ENCODE measurements at places on chromosomes 2 and 18. TPM values are rescaled to one million over a fixed set of nuclear protein-coding genes. Genes with fewer than 3 reads are reported as not detected.

Gene RFX8
- polyA plus RNA-seq = 0.98 TPM

DNA sequence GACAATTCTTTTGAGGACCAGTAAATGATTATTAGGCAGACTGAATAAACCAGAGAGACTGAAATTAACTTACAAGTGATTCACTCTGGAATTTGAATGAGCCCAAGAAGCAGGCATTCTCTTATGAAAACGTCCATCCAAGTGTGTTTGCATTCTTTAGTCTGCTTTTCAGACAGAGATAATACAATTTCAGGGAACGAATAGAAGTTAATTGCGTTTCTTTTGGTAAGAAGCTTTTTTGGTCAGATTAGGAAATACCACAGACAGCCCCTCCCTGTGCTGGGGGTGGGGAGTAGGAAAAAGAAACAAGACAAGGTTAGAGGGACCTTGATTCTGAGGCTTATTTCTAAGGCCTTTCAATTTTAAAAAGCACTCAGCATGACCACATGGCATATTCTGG lies 874.4 kb downstream of the SUCLG1 start:
- DNase-seq = no peak

DNA sequence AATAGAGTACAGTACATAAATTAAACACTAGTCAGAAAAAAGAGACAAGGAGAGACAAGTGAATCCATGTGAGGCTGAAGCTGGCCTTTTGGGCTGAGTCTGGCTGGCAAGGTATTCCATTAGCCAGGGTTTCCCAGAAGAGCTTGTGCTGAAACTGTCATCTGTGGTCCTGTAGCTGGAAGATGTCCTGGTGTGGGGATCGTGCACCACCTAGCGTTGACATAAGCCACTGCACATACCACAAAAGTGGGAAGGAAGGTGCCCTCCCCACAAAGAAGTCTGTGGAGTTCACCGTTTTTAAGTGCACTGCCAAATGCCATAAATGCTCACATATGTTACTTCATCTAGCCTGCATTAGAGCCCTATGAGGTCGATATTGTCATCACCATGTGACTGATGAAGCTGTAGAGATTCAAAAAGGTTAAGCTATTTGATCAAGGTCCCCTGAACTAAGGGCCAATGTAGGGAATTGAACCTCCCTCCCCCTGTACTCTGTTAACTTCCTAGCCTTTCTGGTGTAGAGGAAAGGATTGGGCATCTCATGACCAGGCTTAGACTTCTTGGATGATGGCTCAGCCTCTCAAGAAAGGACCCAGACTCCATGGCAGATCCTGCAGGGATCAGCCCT lies 31.9 kb upstream of the GALNT14 start:
- peak; percentile 36 for DNase-seq

- no peak for DNase-seq
Measured at GRCh38 chr2:37779611-37780386, 108.4 kb upstream of the CDC42EP3 start.

Gene FN1
- 550 TPM for polyA plus RNA-seq

Gene PARD6G
- polyA plus RNA-seq = 31.3 TPM

DNA sequence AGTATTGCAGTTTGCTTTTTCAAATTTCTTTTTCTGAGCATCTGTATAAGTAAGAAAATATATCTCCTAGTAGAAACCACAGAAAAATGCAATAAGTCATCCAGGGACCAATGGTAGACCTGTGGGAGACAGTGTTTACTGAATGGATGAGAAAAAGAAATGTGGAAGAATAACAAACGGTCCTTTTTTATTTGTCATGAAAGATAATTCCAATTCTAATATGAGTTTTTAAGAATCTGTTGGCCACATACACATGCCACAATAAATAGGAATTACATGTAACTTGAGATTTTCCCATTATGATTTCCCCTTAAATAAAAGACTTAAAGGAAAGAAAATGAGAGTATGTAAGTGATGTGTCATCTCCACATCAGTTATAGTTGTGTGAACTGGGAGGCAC lies 107.7 kb upstream of the RAB27B start:
- no peak for DNase-seq

DNA sequence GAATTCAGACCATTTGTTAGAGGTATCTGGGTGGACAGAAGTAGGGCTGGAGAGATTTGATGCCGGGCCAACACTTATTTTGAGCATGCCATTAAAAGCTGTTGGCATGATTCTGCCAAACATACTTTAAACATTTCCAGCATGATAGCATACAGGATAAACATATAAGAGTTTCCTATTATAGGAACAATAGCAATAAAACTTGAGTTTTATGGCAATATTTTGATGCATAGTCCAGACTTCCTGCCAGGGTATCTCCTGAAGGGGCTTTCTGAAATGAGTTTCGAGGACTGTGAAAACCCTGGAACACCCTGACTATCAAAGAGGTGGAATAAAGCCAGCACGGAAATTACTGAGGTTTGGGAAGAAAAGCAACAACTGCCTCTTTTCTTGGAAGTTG lies 1398.0 kb upstream of the NXPH2 start:
- DNase-seq = no peak

Gene SLC40A1
- 121 TPM for polyA plus RNA-seq

- no peak for DNase-seq
Measured at GRCh38 chr2:96800061-96801004, 15.7 kb upstream of the CNNM3 start.

DNA sequence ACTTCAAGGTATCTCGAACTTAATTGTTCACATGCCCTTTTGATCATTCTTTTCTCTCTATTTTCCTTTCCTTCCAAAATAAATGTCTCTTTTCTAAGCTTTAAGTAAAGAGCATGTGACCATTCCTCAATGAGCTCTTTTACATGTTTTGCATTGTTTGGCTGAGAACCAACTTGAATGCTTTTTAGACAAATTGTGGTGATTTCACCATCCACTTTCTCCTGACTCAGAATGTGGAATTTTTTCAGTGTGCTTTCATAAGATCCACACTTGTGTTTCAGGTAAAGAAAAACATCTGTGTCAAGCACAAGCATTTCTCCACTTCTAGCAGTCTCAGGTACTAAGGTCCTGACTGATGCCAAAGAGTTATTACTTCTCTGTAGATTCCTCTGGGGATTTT lies 10.7 kb downstream of the RBM43 start:
- DNase-seq = no peak

Gene KCNG2
- 0.13 TPM for polyA plus RNA-seq

DNA sequence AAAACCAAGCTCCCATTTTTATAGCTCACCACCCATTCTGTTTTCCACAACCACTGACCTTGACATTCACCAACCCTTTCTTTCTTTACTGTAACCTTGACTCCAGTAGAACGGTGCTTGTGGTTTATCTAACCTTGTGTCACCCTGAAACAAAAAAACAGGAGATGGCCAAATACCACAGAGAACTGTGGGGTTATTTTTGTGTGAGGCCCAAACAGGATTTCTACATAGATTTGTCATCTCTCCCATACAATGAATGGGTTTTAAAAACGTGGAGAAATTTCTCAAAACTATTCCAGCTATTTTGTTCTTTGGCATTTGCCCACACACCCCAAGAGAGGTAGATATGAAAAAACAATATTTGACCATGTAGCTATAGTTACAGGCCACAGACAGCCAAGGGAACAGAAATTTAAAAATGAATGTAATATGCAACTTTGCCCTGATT lies 231.3 kb upstream of the TANK start:
- no peak for DNase-seq

Gene GALNT14
- polyA plus RNA-seq = 47.6 TPM

- no peak for DNase-seq
Measured at GRCh38 chr2:215249501-215249900, 62.4 kb upstream of the ATIC start.

GRCh38 chr2:173149491-173149890 lies 73.8 kb downstream of the MAP3K20 start:
- DNase-seq = no peak
